ENCODE measurements at places on chromosomes 16 and 17.

DNA sequence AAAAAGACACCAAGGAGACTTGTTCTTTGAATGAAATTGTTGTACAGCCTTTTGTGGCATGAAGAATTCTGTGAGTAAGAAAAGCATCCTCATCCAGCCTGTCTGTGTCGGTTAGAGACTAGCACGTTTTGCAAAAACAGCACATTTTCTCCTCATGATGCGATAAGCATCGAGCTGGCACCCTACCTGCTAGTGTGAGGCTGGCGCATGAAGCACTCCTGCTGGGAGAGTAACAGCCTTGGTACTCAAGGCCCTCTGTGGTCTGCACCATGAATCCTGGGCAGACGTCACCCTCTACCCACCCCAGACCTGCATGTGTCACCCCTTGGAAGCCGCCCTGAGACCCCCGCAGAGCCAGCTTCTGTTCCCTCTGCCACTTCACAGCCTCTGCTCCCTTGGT, 92.6 kb upstream of the TMEM132E start:
- DNase-seq: no peak

DNA sequence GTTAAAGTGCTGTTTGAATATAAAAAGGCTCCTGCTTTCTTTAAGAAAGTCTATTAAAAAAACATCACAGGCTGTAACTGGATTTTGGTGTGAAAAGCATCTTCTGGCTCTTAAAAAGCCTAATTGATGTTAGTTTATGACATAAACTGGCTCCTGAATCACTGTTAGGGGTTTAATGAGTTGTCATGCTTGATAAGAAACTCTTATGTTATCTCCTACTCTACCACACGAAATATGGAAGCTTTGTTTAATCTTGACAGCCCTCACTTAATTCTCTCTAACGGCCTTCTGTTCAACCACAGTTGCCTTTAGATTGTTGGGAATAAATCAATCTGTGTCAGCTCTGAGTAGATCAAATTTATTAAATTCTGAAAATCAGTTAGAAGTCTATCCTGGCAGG, 51.5 kb downstream of the CPPED1 start:
- DNase-seq: no peak

DNA sequence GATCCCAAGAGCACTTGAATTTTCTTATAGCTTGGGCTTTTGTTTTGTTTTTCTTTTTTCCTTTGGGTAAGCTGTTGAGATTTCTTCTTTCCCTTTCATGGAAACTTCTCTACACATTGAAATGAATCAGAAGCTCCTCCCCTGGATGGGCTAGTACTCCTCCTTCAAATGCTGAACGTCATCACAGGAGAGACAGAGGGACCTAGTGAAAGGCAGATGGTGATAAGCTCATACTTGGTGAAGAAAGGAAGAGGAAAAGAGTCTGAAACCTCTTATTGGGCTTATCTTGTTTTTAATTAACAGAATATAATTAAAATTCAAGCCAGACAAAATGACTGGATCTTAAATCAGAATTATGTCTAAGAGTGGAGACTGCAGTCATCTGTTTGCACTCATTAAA, 147.3 kb downstream of the SNX11 start:
- DNase-seq: no peak

DNA sequence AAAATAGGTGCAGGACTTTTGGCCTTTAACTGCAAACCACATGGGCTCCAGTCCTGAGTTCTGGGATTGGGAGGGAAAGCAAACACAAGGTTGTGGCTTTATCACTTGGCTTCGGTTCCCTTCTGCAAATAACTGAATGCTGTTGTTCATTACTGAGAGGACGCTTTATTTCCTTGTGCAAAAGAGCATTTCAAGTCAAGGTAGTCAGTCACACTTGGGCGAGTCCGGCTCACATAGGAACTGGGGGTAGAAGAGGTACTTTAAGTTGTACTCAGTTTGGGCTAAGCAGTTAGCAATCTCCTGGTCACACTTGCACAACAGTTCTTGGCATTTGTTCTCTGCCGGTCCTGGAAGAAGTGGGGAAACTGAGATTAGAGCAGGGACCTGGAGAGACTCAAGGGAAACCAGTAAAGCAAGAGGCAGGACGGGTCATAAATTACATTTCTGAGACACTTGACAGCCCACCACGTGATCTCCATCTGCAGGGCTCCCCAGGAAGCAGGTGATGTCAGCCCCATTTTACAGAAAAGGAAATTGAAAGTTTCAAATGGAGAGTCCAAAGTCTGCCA, 21.6 kb downstream of the PLA2G10 start:
- no peak for DNase-seq

- no peak for DNase-seq
Observed at GRCh38 chr17:78725448-78726021, 56.5 kb downstream of the CYTH1 start.

- DNase-seq: no peak
Observed at GRCh38 chr17:67421869-67422273, 44.8 kb downstream of the PITPNC1 start.
